ENCODE measurements at places on chromosomes 3 and 15. TPM values are rescaled to one million over a fixed set of nuclear protein-coding genes. Genes with fewer than 3 reads are reported as not detected.

CLRN1 gene
- not detected for total RNA-seq

FSTL1 gene
- total RNA-seq = 920 TPM

GPR176 gene
- total RNA-seq = 50.7 TPM

PCOLCE2 gene
- 28.0 TPM for total RNA-seq

SAMMSON gene
- total RNA-seq = not detected

DISP2 gene
- total RNA-seq = under 0.01 TPM

ZBTB47 gene
- 26.5 TPM for total RNA-seq

CHRD gene
- 0.20 TPM for total RNA-seq

ZBED2 gene
- total RNA-seq = not detected

SEMA3G gene
- total RNA-seq = 0.20 TPM

GPR171 gene
- total RNA-seq = not detected

AMOTL2 gene
- 25.7 TPM for total RNA-seq

DTWD1 gene
- 27.8 TPM for total RNA-seq

STAB1 gene
- total RNA-seq = 1.8 TPM

SUCLG2 gene
- total RNA-seq = 61.0 TPM

SLCO2A1 gene
- total RNA-seq = under 0.01 TPM

Measured in subcutaneous preadipocyte (primary cell).